ENCODE measurements at places on chromosomes 1 and 21.
A peak's percentile ranks its signal among the peaks of the same experiment; 100 is the strongest.

DNA sequence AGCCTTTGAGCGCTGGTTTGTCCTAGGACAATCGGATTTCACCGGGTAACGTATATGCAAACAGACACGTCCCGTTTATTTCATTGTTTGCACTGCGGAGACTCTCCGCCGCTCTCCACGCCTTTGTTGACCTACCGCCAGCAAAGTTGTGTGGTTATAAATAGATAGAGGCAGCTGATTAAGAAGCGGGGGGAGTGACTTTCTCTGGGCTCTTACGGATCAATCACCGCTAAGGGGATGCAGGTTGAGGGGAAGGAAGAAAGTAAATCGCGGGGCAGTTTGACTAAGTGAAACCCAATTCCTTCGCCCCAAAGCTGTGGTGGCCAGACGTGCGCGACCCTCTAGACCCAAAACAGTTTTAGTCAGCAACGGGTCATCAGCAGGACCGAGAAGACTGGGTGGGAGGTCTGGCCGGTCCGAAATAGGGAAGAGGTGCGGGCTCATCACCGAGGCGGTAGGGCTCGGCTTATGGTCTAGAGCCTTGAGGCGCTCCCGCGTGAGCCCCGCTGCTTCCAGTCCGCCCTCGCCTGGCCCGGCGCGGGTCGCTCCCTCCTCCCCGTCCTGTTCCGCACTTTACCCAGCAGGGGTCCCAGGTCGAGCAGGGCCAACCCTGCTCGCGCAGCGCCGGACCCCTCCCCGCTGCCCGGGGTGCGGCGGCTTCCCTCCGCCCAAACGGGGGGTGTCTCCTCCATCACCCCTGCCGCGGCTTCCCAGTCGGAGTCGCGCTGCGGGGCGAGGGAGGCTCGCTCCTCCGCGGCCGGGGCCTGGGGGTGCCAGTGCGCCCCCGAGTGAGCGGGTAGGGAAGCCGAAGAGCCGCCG, 120.8 kb upstream of the RRP15 start:
- peak; percentile 1 for DNase-seq

- no peak for DNase-seq
These were observed 153.2 kb downstream of the NTNG1 start for GRCh38 chr1:107293901-107294613.

GRCh38 chr1:58190267-58190988, 356.1 kb downstream of the OMA1 start:
- DNase-seq, result no peak

- no peak for DNase-seq
These were observed 10.5 kb upstream of the SPEN start for GRCh38 chr1:15836772-15837669.

GRCh38 chr21:30148906-30149305, 17.7 kb downstream of the CLDN17 start:
- DNase-seq, result no peak

DNA sequence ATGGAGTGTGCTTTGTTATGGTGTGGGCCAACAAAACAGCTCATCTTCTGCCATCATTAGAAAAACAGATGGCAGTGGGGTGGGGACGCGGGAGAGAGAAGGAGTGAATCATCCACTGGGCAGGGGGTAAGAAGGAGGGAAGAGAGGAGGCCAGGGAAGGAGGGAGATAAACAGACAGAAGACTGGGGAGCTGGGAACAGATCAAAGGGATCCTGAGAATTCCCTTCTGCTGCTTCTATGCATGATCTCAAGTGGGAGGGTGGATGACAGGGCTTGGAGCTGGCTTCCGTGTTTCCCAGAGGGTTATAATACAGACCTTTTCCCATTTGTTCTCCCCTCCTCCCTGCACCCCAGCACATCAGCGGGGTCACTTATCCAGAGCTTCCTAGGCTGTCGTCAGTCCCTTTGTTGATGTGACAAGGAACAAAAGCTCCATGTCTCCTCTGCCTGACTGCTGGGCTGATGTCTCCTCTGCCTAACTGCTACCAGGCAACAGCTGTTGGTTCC, 338.6 kb downstream of the PAPPA2 start:
- no peak for DNase-seq

GRCh38 chr1:96962751-96963211, 241.2 kb downstream of the PTBP2 start:
- DNase-seq, result no peak

- no peak for DNase-seq
These were observed 80.8 kb downstream of the S1PR1 start for GRCh38 chr1:101317590-101317989.

DNA sequence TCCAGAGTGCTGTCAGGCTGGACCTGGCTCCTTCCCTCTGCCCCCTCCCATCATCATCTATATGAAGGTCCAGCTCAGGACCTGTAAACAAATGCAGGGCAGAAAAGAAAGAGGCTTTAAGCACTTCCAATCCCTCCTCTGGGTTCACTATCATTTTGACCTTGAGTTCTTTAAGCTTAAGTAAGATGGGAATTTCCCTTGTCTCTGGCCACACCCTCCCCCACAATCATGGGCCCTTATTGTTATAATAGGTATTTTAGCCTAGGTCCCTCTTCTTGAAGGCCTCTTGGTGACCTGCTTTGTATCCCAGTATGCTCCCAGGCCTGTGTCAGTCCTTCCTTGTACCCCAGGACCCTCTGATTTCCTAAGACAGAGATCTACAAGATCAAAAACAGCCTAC, 45.1 kb upstream of the EPS15 start:
- no peak for DNase-seq

DNA sequence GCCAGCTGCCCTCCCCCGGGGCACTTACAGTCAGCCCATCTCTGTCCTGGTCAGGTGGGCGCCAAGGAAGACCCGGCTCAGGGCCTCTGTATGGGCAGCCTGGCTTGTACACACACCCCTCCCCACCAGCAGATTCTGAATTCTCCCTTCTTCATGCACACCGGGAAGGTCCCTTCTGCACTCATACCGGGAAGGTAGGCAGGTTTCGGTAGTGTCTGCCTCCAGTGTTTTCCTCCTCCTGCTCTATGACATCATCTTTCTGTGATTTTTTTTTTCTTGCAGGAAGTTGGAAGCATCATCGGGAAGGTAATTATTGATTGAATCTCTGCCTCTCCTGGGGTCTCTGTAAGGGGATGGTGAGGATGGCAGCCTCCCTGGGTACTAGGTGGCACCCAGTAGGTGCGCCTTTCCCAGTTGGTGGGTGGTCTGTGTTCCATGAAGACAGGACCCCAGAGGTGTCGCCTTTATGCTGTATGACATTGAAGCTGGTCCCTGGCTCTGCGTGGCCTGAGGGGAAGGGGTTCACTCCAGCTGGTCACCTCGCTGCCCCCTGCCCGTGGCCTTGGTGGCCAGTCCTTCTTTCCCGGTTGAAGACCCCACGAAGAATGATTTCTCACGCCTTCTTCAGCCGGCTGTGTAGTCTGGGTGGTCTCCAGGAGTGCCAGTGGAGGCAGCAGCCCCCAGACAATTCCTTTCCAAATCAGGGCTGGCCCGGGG, 82.1 kb upstream of the COL6A1 start:
- DNase-seq, result no peak

GRCh38 chr1:109722908-109723691, 11.0 kb downstream of the GSTM5 start:
- DNase-seq, result no peak

DNA sequence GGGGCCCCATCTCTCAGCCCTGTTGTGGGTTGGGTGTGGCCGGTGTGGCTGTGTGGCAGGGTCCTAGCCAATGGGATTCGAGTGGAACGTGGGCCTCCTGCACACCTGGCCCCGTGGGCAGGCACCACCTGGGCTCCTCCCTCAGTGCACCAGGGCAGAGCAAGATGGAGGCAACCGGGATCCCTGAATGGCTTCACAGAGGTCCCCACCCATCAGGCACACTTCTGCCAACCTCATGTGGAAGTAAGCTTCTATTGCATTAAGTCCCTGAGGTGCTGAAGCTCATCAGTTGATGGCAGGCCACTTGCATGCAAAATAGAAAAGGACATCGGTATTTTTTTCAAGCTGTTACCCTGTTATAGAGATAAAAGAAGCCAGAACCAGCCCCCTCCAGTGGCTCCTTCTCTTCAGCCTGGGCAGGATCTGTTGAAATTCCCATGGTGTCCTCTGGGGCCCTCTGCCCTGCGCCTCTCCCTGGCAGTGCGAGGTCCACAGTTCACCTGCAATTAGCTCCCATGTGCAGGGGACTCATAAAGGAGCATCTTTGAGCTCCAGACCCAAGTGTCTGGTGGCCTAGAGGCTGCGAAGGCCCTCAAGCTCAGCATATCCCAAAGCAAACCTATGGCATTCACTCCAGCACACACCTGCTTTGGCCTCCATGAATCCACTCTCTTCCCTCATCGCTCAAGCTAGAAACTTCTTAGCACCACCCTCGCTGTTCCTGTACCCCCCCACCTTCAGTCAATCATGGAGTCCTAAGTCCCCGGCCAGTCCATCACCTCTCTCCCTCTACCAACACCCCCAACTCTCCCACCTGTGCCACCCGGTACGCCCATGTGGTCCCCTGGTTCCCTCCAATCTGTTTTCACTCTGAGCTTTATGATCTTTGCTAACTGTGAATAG, 2.1 kb upstream of the SLC45A1 start:
- no peak for DNase-seq

- DNase-seq, result no peak
These were observed 26.4 kb upstream of the IFNAR2 start for GRCh38 chr21:33203371-33203724.

GRCh38 chr1:1260843-1261560, 12.7 kb downstream of the UBE2J2 start:
- DNase-seq, result no peak

- DNase-seq, result no peak
These were observed 22.4 kb upstream of the INTS3 start for GRCh38 chr1:153705484-153705883.

DNA sequence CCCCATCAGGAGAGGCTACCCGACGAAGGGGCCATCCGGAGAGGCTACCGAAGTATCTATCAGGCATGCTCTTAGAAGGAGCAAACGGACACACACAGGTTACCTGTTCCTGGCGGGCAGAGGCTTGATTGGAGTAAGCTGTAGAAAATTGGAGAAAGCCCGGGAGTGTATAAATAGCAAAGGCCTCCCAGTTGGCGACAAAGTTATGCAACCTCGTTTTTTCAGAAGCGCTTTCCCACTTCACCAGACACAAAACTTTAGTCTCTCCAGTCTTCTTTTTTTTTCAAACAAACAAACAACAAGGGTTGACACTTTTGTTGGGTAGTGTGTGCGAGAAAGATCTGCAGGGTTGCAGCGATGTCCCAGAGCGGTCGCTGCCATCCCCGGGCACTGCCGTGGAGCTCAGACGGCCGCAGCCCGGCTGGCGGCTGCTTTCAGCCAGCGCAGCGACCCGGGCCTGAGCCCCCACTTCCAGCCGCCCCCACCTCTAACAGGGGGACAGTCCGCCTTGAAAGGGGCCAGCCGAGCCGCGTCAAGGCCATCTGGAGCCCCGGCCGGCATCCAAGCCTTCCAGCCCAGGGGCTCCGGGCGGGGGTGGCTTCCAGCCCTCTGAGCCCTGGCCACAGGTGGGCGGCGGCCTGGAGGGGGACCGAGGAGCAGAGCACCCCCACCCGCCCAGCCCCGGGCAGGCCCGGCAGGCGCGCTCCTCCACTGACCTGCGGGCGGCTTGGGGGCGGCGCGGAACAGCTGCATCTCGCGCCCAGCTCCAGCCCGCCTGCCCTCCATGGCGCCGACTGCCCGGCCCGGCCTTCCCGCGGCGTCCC, 616 bp downstream of the MCOLN3 start:
- DNase-seq, result no peak

GRCh38 chr1:21590934-21591333, 78.2 kb downstream of the RAP1GAP start:
- no peak for DNase-seq

DNA sequence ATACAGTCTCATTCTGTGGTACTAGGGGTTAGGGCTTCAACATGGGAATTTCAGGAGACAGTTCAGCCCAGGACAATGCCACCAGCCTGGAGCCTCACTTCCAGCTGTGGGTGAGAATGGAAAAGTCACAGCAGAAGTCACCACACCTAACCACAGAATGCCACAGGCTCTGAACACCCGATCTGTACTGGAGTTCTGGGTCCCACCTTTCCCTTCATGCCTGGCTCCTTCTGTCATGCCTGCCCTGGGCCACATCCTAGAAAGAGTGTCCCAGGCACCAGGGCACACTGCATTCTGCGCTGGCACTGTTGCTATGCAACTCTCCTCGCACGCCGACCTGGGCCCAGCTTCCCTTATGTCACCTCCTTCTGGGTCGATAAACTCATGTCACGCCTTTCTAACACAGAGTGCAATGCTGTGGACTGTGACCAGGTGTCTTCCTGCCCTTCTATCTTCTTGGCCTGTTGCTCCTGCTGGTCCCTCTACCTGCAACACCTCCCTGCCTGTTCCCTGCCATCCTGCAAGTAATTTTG, 21.2 kb downstream of the RCSD1 start:
- no peak for DNase-seq

- peak; percentile 75 for DNase-seq
These were observed 37.4 kb downstream of the TRIT1 start for GRCh38 chr1:39845569-39846566.

GRCh38 chr21:28142697-28143096, 850.0 kb downstream of the LTN1 start:
- peak; percentile 44 for DNase-seq

DNA sequence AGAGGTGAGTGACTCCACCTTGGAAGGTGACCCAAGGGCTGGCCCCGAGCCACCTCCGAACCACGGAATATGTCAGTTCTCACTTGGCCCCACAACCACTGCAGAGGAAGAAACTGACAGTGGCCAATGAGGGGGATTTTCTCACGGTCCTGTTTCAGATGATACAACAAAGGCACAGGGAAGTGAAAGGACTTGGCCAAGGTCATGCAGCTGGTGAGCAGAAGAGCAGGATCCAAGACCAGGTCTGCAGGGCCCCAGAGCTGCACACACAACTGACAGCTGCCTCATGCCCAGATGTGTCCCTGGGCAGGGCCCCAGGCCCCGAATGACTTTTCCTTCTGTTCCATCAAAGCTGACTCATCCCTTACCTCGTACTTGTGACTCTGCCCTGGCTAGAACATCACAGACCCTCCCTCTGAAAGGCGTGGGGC, 25.8 kb upstream of the EVA1B start:
- DNase-seq, result no peak
